ENCODE measurements at places on chromosomes 5 and 9. TPM values are rescaled to one million over a fixed set of nuclear protein-coding genes. Genes with fewer than 3 reads are reported as not detected.

Gene SNX18
- 67.8 TPM for total RNA-seq

Gene PPIC
- total RNA-seq: 20.6 TPM

Gene OTULINL
- 0.18 TPM for total RNA-seq

Gene ACSL6
- not detected for total RNA-seq

Gene PCDHGB4
- total RNA-seq: 16.4 TPM

Gene CRB2
- not detected for total RNA-seq

Measured in IMR-90 (cell line).